Right ventricle myocardium superior (tissue), 1 donor: ENCODE measurements at places on chromosomes 6 and 20. TPM values are rescaled to one million over a fixed set of nuclear protein-coding genes. Genes with fewer than 3 reads are reported as not detected.

Gene BACH2
- 1.9 TPM for total RNA-seq

Gene PM20D2
- total RNA-seq: 11.1 TPM

Gene GSTA3
- total RNA-seq: not detected

Gene HAO1
- total RNA-seq: not detected

Gene GABRR2
- 0.54 TPM for total RNA-seq

Gene DAAM2
- total RNA-seq: 13.0 TPM

Gene HLA-DRB1
- 27.5 TPM for total RNA-seq

Gene PLCB4
- total RNA-seq: 27.4 TPM

Gene MMP24
- total RNA-seq: 0.13 TPM

Gene LIME1
- total RNA-seq: 1.6 TPM

DNA sequence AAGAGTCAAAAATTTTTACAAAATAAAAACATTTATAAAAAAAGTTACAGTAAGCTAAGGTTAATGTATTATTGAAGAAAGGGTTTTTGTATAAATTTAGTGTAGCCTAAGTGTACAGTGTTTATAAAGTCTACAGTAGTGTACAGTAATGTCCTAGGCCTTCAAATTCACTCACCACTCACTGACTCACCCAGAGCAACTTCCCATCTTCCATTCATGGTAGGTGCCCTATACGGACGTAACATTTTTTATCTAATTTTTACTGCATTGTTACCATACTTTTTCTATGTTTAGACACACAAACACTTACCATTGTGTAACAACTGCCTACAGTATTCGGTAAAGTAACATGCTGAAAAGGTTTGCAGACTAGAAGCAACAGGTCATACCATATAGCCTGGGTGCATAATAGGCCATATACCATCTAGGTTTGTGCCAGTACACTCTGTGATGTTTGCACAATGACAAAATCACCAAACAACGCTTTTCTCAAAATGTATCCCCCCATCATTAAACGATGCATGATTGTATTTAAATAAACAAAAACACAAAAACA, 6.0 kb downstream of the MTFR2 start:
- no peak for DNase-seq

GRCh38 chr6:130432838-130433237, 67.0 kb downstream of the TMEM200A start:
- DNase-seq: no peak

- DNase-seq: no peak
These were observed 97.4 kb downstream of the BANF2 start for GRCh38 chr20:17797161-17797560.

DNA sequence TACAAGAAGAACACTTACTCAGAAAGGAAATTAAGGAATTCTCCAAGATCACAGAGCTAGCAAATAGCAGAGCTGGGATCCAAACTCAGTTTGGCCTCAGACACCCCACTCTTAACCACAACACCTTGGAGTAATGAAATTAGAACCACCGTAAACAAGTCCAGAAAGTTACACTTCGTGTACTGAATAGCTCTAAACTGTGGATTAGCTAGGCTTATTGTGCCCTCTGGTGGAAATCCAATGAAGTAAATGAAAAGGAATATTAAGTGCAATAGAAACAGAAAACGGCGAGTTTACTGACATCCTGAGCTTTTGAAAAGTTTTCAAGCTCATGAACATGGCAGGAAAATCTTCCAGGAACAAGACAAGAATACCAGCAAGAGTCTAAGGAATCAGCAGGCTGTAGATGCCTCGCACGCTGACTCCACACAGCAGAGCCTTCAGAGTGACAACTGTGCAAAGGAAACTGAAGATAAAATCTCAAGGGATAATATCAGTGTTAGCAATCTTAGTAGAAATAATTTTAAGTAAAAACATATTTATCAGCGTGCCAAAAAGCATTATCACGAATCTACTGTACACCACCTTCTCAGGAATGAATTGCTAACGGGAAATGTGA, 34.6 kb downstream of the FBXO5 start:
- DNase-seq: no peak

- DNase-seq: no peak
These were observed 47.0 kb upstream of the PRND start for GRCh38 chr20:4674672-4675071.

- no peak for DNase-seq
These were observed 2.9 kb downstream of the AVP start for GRCh38 chr20:3081641-3082040.

- no peak for DNase-seq
These were observed 429.7 kb downstream of the EPHA7 start for GRCh38 chr6:92989656-92990055.

DNA sequence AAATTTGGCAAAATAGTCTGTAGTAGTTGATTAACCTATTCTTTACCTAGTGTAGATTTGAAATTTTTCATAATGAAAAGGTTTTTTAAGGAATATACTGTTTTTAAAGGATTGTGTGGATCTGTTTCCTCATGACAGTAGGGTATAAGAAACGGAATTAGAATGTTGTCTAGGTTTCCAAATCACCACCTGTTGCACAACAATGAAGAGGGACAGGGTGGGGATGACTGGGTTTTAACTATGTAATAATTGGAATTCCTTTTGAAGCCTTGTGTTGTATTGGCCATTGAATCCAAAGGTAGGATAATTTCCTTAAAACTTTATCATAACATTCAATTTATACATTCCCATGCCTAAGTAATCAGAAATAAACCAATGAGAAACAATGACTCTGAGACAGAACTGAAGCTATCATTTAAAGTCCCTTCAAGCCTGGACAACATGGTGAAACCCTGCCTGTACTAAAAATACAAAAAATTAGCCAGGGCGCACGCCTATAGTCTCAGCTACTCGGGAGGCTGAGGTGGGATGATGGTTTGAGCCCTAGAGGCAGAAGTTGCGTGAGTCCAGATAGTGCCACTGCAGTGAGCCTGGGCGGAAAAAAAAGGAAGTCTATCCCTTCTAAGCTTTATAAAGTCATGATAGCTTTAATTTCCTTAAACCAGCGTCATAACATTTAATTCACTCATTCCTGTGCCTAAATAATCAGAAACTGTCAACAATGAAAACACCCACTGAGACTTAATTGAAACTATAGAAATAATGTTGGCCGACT, 18.3 kb upstream of the SLC17A5 start:
- no peak for DNase-seq

GRCh38 chr6:47680724-47681123, 17.7 kb upstream of the ADGRF4 start:
- DNase-seq: no peak

GRCh38 chr6:154001494-154002285, 37.4 kb upstream of the OPRM1 start:
- DNase-seq: no peak

DNA sequence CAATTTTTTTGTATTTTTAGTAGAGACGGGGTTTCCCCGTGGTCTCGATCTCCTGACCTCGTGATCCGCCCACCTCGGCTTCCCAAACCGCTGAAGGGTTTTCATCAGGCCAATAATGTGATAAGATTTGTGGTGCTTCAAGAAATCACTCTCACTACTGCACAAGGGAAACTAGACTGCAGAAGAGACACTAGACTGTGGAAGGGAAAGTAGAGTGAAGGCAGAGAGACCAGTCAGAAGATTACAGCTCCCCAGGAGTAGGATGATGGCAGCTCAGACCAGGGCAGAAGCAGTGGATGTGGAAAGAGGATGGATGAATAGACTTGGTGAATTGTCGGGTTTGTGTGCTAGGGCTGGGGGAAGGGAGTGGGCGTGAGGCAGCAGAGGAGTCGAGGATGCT, 48.0 kb upstream of the GTSF1L start:
- no peak for DNase-seq

DNA sequence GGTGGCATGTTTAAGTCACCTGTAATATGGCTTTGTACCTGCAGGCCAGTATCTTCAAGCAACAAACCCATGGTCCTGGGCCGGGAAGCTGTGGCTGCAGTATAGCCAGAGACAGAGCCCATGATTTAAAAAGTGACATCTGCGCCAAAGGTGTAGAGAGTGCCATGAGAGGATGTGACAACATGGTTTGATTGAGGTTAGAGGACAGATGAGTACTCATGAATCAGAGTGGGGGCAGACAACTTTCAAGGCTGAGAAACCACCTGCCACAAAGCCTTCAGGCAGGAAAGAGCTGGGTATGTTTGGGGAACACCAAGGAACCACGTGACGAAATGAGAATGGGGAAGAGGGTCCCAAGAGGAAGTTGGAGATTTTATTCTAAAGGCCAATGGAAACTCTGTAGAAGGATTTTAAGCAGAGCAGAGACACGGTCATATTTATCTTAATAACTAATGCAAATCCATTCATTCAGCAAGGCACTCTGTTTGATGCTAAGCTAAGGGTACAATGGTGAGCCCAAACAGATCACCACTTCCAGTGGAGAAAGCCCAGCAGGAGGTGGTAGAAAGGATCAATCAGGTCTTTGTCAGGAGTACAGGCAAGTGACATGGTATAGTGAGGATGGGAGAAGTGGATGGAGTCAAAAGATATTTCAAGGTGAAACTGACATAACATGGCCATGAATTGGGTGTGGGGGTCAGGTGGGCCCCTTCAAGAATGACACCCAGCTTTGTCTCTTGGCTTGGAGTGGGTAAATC, 3.4 kb upstream of the MICAL1 start:
- DNase-seq: no peak
